AG09319 (cell line): ENCODE measurements at places on chromosomes 2 and 18.

- no peak for DNase-seq
Measured at GRCh38 chr2:232925153-232925820, 55.2 kb downstream of the SNORC start.

- DNase-seq: no peak
Measured at GRCh38 chr2:45432406-45432805, 178.7 kb downstream of the SRBD1 start.

GRCh38 chr2:194443926-194444325 is 1213.1 kb upstream of the SLC39A10 start:
- DNase-seq: no peak

DNA sequence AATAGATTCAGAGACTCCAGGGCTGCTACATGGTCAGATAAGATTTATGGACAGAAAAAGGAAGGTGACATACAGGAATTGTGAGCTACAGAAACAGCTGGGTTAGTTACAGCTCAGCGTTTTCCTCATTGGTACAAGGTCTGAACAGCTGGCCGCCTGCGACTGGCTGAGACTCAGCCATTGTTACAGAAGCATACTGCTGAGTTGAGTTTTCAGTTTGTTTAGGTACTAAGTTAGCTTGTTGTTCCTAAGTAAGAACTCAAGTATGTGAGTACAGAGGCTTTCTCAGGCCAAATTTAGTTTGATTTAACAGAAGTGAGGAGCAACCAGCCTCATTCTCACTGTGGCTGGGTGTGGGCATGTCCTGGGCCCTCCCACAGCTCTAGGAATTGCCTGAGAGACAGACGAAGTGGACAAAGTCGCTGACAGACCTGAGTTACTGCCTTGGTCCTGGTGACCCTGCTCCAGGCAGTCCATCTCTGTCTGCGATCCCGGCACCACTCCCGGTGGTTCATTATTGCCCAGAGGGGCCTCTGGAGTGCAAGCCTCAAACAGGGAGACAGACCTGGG is 27.8 kb upstream of the RHOB start:
- no peak for DNase-seq

DNA sequence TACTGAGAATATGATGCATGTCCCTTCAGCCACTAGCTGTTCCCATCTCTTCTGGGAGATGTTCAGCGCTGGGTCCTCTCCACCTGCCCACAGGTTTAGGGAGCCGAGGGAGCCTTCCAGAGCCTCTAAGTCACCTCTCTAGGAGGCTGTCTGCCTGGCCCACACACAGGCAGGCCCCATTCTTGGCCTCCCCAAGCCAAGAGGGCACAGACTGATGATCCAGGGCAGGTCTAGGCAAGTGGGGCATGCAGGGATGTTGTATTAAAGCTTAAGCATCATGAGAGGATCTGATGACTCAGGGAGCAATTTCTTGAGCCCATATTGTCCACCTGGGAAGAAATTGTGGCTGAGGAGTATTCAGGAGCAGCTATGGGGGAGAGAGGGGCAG is 19.9 kb downstream of the TMSB10 start:
- DNase-seq: no peak

DNA sequence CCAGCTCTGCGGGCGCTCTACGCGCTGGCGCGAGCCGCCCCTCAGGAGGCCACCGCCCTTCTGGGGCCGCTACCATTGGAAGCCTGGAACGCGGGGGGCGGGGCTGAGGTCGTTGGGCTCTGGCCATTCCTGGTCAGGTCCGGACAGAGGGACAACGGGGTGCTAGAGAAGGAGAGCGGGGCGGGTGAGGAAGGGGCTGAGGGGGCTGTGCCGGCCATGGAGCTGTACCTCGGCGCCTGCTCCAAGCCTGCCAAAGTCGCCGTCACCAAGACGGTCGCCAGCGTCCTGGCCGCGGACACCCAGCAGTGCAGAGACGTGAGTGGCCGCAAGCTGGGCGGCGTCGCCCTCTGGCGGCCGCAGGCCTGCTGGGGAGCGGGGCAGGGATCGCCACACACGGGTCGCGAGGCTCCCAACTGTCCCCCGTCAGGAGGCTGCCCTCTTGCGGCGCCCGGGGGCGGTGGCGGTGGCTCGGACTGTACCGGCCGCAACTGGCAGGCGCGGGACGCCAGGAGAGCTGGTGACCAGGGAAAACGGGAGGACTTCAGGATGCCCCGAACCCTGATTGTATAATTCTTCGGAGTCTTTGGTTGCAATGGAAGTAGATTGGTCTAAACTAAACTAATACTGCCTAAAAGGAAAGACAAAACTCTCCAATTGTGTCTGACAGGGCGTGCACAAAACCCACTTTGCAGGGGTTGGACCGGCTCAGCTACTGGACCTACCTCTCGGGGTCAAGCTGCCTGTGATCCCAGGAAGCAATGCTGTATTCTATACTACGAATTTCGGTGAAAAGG is at the start of gene FSIP2:
Gene FSIP2 (plus strand): TSS at position 126 of the 794 bp plus-strand sequence. CDS start 91 bp downstream, at position 217.
- no peak for DNase-seq
